ENCODE measurements at places on chromosomes 5 and 9.

DNA sequence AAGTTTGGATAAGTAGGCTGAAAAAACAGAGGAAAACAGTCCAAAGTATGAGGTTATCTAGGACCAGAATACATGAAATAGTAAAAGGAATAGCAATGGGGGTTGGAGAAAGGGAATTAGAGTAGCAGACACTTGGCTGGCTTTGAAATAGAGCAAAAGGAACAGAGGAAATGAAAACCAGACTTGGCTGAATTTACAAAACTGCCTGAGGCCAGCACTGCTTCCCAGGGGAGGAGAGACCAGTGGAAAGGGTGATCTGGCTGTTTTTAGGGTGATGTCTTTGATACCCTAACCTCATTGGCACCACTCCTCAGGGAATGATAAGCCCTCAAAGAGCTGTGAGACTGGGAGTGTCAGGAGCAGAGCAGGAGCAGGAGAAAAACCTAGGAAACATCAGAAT lies 413.4 kb upstream of the SLC30A5 start:
- H3K4me1 ChIP-seq, result no peaks in the 10 kb centered on the region
- H3K4me3 ChIP-seq, result no peak overlapping the region
- no peak overlapping the region for H3K27ac ChIP-seq
- no peak for DNase-seq

DNA sequence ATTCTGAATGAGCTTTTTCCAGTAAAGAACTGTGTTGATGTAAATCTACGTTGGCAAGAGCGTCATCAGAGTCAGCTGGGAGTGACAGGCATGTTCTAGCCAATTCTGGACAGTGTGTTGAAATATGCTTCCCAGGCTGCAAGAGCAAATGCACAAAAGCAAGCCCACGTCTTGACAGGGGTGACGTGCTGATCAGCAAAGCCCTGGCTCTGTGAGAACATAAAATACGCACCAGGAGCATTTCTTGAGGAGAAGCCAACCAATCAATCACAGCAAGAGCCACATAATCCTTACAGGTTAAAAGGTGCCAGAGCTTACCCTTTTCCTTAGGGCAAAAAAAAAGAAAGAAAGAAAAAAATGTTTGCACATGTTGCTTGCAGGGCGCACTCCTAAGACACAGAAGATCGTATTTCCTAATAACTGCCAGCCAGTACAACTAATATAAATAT lies 148.1 kb downstream of the PDE4D start:
- no peaks in the 10 kb centered on the region for H3K4me1 ChIP-seq
- no peaks in the 10 kb centered on the region for H3K36me3 ChIP-seq
- no peak overlapping the region for H3K27ac ChIP-seq
- H3K4me3 ChIP-seq, result no peak overlapping the region

DNA sequence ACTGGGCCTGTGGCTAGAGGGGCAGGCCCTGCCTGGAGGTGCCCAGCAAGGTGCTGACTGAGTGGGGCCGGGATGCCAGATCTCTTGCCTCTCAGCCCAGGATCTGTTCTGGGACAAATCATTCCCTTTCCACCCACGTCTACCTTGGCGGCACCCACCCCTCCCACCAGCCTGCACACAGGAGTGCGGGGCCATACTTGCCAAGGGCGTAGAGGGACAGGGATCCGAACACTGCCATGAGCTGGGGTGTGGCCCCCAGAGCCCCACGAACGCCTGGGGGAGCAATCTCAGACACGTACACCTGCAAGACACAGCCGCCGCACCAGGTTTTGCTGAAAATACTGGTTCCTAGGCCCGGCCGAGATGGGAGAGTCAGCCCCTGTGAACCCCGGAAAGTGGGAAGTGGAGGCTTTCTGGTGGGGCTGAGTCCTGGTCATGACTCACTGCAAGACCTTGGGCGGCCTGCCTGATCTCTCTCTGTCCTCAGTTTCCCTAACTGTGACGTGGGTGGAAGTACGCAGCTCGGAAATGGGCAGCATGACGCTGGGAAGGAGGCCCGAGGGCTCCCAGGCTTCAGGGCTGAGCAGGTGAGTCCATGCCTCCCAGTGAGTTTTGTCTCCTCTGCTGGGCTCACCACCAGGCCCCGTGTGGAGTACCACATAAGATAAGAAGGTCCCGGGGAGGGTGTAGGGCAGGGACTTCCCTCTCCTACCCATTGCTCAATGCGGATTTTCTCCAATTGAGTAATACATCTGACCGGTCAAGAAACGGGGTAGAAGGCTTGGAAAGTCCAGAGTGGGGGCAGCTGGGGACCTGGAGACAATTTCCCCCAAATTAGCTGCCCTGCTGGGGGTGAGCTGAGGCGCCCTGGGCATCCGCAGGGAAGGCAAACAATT lies 2.6 kb downstream of the SLC2A6 start:
- no peaks in the 10 kb centered on the region for H3K36me3 ChIP-seq
- H3K27ac ChIP-seq, result no peak overlapping the region
- peaks cover 14% of the 10 kb centered on the region for H3K4me1 ChIP-seq
- DNase-seq, result no peak

GRCh38 chr5:7759257-7759871 lies 91.6 kb downstream of the CFAP90 start:
- H3K4me1 ChIP-seq, result no peaks in the 10 kb centered on the region

DNA sequence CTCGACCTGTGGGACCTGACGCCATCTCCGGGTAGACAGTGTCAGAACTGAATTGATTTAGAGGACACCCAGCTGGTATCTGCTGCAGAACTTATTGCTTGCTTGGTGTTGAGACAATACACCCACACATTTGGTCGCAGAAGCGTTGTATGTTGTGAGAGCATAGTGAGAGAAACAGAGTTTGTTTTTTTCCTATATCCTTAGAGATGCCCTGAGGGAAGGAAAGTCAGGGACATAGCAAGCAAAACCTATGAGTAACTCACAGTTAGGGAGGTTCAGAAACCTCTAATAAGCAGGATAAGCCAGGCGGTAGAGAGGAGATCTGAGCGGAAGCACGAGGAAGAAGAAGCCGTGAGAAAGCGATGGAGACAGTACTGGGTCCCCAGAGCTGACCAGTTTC lies 59.8 kb downstream of the PTCD2 start:
- H3K36me3 ChIP-seq, result no peaks in the 10 kb centered on the region
- no peaks in the 10 kb centered on the region for H3K4me1 ChIP-seq
- H3K4me3 ChIP-seq, result no peak overlapping the region
- no peak for DNase-seq
- no peaks in the 10 kb centered on the region for H3K27me3 ChIP-seq

DNA sequence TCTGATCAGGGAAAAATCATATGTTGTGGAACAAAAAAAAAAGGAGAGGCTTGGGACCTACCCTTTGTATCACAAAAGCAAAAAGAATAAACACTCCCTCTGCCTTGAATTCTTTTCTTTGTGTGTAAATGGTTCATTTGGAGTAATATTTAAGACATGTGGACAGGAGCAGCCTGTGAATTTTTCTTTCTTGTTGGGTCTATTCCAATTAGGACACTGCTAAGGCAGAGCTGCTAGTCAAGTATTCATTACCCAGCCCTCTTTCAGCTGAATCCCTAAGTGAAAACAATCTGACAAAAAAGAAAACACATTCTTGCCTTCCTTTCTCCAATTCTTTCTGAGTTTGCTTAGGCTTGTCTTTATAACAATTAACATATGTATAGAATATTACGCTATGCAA lies 330.0 kb downstream of the EBF1 start:
- DNase-seq, result no peak
- no peak overlapping the region for H3K27ac ChIP-seq
- no peak overlapping the region for H3K4me3 ChIP-seq
- no peaks in the 10 kb centered on the region for H3K36me3 ChIP-seq

- no peak for DNase-seq
- H3K36me3 ChIP-seq, result no peaks in the 10 kb centered on the region
- no peaks in the 10 kb centered on the region for H3K27me3 ChIP-seq
- no peak overlapping the region for H3K4me3 ChIP-seq
Observed at GRCh38 chr5:76274571-76274970, 128.5 kb upstream of the IQGAP2 start.

GRCh38 chr9:72128526-72128925 lies 20.7 kb upstream of the GDA start:
- H3K4me1 ChIP-seq, result no peaks in the 10 kb centered on the region
- H3K27ac ChIP-seq, result no peak overlapping the region
- no peaks in the 10 kb centered on the region for H3K36me3 ChIP-seq
- no peak for DNase-seq
- H3K27me3 ChIP-seq, result no peaks in the 10 kb centered on the region

- peaks cover 3% of the 10 kb centered on the region for H3K27me3 ChIP-seq
- H3K4me1 ChIP-seq, result no peaks in the 10 kb centered on the region
- no peak overlapping the region for H3K27ac ChIP-seq
- H3K4me3 ChIP-seq, result no peak overlapping the region
- DNase-seq, result no peak
Observed at GRCh38 chr9:4066120-4066519, 233.7 kb downstream of the GLIS3 start.

DNA sequence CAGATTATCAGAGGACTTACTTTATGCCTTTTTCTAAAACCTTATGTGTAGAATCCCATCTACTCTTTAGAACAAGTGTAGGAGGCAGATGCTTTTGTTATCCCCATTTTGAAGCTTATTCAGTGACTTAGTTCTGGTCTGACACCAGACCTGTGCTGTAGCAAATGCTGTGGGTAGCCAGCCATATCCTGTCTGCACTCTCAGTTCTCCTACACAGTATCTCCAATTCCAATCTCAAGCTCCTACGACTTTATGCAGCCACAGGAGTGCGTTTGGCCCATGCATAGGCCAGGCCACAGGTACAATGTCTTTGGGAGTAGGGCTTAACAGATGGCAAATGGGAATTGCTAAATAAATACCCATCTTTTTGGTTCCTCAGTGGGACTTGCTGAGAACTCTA lies 292.6 kb downstream of the MCTP1 start:
- no peaks in the 10 kb centered on the region for H3K36me3 ChIP-seq
- H3K27ac ChIP-seq, result no peak overlapping the region
- no peak overlapping the region for H3K4me3 ChIP-seq

DNA sequence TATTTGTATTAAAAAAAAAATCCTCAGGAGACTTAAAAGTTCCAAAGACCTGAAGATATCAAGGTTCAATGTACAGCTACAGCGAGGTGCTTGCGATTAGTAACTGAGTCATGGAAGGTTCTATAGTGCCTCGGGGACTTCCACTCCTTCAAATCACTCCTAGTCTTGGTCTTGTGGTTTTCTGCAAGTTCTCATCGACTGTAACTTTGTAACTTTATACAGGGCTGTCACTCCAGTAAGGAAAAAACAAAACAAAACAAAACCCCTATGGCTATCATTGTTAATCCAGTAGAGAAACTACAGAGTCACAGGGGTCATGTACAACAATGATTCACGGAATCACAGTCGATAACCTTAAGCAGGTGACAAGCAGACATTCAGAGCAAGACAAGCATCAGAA lies 39.8 kb upstream of the SELENOP start:
- no peaks in the 10 kb centered on the region for H3K27me3 ChIP-seq
- H3K4me1 ChIP-seq, result no peaks in the 10 kb centered on the region
- no peak for DNase-seq
- no peak overlapping the region for H3K4me3 ChIP-seq
- no peaks in the 10 kb centered on the region for H3K36me3 ChIP-seq
- H3K27ac ChIP-seq, result no peak overlapping the region

DNA sequence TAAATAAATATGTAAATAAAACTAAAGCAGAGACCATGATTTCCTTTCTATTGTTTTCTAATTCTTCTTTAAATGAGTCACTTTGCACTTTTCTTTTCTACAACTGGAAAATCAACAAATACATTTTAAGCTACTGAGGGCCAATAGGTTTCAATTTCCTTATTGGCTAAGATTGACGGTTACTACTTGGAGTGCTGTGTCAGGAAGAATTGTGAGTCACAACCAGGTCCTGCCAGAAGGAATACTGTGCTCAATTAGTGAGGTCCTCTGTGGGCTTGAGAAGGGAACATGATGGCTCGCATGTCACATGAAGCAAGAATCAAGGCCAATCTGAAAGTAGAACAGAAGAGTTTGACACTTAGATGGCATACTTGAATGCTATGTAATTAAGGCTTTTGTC lies 110.8 kb downstream of the HMHB1 start:
- H3K27ac ChIP-seq, result no peak overlapping the region
- H3K27me3 ChIP-seq, result no peaks in the 10 kb centered on the region
- H3K36me3 ChIP-seq, result no peaks in the 10 kb centered on the region
- DNase-seq, result no peak

GRCh38 chr9:112013266-112013665 lies 116.7 kb downstream of the UGCG start:
- H3K27ac ChIP-seq, result no peak overlapping the region
- H3K27me3 ChIP-seq, result no peaks in the 10 kb centered on the region
- DNase-seq, result no peak
- H3K4me1 ChIP-seq, result peaks cover 5% of the 10 kb centered on the region
- no peak overlapping the region for H3K4me3 ChIP-seq

GRCh38 chr5:91343916-91344315 lies 39.2 kb downstream of the ARRDC3 start:
- no peak overlapping the region for H3K27ac ChIP-seq
- DNase-seq, result no peak
- no peaks in the 10 kb centered on the region for H3K4me1 ChIP-seq
- H3K36me3 ChIP-seq, result no peaks in the 10 kb centered on the region

DNA sequence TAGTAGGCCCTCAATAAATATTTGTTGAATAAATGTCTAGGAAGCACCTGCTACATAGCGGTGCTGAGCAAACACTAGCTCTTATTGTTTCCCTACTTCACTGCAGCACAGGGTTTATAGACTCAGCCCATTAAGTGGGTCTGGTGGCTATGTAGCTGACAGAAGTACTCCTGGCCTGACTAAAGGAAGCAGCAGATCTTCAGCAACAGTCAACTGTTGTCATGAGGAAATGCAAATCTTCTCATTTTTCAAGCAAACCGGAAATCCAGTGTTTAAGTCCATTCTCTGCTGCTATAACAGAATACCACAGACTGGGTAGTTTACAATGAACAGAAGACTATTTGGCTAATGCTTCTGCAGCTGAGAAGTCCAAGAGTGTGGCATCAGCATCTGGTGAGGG lies 2.8 kb upstream of the TEX10 start:
- no peak overlapping the region for H3K4me3 ChIP-seq
- DNase-seq, result no peak
- peaks cover 21% of the 10 kb centered on the region for H3K4me1 ChIP-seq
- H3K27ac ChIP-seq, result peak overlapping the region; percentile 18

- H3K27me3 ChIP-seq, result no peaks in the 10 kb centered on the region
- H3K4me1 ChIP-seq, result peaks cover 60% of the 10 kb centered on the region
- H3K27ac ChIP-seq, result no peak overlapping the region
- DNase-seq, result no peak
- no peak overlapping the region for H3K4me3 ChIP-seq
- H3K36me3 ChIP-seq, result no peaks in the 10 kb centered on the region
Observed at GRCh38 chr9:70392850-70393249, 21.6 kb downstream of the KLF9 start.

GRCh38 chr9:91426123-91426745 lies 2.6 kb upstream of the NFIL3 start:
- H3K27me3 ChIP-seq, result peaks cover 19% of the 10 kb centered on the region
- H3K27ac ChIP-seq, result no peak overlapping the region
- no peaks in the 10 kb centered on the region for H3K36me3 ChIP-seq
- H3K4me3 ChIP-seq, result no peak overlapping the region

All from CD4-positive, CD25-positive, alpha-beta regulatory T cell (primary cell).